ENCODE measurements at places on chromosomes 11 and 22.

DNA sequence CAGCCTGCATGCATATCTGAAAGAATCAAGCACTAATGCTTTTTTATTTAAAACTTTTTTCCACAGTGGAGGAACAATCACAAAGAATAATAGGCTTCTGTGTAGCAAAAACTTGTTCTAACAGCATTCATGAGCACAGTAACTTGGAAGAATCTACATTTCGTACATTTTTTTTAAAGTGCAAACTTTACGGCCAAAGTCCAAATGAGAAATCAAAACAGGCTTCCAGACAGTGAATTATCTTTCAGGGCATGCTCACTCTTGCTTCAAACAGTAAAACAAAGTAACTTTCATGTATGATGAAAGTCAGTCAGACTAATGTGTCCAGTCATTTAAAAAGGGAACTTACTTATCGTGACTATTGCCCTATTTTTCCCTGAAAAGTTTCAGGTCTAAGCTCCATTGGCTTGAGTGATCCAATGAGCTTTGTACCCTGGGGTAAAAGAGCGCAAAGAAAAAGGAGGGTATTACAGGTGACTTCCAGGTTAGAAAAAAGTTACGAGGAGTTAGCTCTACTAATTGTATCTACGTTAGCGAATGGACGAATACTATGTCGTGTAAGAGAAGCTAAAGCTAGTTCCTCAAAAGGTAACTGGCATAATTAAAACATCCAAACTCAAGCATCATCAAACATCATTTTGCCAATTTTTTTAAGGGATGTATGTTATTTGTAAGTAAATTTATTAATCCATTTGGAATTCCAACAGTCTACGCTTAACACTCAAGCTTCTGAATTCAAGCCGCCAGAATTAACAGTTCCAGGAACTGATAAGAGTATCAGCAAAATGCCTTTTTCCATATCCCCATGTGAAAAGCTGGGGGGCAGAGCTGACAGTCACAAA, 1.7 kb downstream of the PICALM start:
- no peak for DNase-seq

DNA sequence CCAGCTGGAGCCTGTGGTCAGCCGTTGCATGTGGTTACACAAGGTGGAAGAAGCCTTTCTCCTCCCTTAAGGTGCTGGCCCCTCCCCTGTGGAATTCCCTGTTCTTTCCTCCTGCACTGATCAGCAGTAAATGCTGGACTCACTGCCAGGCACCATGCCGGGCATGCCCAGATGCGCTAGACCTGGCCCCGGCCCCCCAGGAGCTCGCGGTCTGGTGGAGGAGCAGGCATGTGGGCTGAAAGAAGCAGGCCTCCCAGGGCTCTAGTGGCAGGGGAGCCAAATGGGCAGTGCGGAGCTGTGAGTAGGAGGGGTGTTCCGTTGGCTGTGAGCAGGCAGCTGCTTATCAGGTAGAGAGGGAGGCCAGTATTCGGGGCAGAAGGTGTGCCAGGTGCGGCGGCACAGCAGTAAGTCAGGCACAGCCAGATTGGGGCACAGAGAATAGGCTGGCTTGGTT, 10.2 kb downstream of the DGKZ start:
- no peak for DNase-seq

DNA sequence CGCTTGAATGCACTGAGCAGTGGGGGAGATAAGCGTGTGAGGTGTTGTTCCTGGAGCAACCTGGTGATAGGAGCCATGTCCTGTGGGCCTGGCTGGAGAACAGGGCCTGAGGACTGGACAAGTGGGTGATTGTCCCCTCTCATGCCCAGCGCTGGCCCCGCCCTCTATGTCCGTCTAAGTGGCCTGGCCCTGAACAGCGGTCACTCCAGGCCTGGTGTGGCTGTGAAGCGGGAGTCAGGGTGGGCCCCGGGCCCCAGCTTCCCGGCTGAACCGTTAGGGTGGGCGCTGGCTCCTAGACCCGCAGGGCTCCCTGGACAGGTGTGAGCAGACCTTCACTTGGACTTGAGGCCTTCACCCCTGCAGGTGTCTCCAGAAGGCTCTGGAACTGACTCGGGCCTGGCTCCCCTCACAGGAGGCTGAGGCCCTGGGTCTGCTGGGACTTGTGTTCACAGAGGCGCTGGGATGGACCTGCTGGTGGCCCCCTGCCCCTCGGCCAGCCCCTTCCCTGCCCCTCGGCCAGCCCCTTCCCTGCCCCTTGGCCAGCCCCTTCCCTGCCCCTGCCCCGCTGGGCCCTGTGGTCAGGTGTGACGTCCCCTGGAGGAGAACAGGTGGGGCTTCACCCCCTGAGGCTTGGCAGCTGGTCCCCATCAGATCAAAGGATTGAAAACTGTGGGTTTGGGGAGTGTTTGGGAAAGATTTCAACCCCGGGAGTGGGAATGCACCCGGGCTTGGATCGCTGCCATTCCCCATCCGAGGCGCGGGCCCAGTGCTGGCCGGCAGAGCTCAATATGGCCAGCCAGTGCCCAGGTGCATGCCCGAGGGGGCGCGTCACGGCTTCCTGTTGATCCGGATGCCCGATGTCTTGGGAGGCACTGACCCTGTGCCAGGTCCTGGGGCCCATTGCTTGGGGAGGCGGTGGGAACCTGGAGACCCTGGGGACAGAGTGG, 3.2 kb upstream of the MUC6 start:
- no peak for DNase-seq

GRCh38 chr11:110075105-110075846, 17.9 kb upstream of the ZC3H12C start:
- DNase-seq = no peak

GRCh38 chr11:114796954-114797721, 118.8 kb downstream of the NXPE2 start:
- DNase-seq = no peak

DNA sequence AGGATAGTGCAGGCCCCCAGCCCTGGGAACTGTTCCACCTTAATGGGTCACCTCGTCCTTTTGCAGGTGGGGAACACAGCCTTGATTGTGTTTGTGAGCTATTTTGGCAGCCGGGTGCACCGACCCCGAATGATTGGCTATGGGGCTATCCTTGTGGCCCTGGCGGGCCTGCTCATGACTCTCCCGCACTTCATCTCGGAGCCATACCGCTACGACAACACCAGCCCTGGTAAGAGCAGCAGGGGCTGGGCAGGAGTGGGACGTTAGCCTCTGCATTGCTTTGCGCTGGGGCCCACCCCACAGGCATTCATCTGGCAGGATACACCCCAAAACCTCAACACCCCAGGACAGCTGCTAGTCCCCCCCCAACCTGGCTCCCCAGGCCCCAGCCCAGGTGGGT, 14.8 kb downstream of the SLCO2B1 start:
- no peak for DNase-seq

- no peak for DNase-seq
These were observed 30.5 kb upstream of the FNBP4 start for GRCh38 chr11:47797633-47798032.

DNA sequence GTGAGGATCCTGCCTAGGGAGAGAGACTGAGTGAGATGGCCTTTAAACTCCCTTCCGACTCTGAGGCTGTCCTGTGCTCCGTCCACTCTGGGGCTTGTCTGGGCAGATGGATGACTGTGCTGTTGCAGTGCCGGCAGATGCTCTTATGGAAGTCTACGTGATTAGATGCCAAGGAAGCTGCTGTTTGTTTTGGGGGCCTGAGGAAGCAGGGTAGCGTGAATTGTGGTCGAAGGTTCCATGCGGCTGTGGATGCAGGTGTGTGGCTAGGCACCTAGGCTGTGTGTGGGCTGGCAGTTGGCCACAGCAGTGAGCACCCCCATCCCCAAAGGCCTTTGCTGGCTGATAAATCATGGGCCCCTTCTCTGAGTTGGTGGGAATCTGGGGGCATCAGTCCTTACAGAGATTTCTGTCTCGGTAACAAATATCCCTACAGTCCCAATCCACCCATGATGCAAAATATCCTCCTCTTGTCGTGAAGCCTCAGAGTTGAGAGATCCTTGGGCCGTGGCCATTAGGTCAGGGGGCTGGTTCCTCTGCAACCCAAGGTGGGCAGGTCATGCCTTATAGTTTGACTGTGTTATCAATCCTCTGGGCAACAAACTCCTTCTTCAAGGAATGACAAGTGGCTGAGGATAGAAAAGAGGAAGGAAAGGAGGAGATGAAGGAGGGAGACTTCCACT, 31.2 kb downstream of the AMPD3 start:
- DNase-seq = no peak

DNA sequence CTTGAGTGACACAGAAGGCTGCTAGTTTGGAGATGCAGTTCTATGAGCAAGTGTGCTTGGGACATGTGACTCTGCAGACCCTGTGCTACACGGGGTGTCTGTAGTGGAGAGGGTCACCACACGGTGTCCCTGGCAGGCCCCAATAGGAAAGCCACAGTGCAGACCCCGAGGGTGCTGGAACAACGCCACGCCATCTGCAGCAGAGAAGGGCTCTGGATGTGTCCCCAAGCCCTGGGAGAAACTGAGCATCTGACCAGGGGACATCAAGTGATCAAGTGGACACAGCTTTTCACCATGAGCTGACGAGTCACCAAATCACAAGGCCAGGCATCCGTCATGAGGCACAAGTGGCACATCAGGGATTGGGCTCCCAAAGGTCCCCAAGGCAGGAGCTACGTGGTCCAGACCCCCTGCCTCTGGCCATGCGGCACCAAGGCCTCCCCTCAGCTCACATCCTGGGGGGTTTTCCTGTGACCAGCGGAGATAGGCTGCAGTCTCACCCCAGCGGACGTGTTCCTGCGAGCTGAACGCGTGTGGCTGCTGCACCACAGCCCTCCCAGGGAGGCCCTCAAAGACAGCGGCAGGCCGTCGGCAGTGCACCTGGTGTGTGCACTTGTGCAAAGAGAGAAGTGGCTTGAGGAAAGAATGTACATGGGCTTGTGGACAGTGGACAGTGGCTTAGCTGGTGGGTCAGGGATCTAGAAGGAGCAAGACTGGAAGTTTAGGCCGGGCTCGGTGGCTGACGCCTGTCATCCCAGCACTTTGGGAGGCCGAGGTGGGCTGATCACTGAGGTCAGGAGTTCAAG, 96.7 kb downstream of the RPS6KA4 start:
- no peak for DNase-seq

- DNase-seq = no peak
These were observed 38.7 kb downstream of the MRTFA start for GRCh38 chr22:40597526-40598430.

- DNase-seq = no peak
These were observed 974 bp downstream of the DGCR8 start for GRCh38 chr22:20080776-20081654.

GRCh38 chr11:99160447-99160846, 139.7 kb downstream of the CNTN5 start:
- DNase-seq = no peak

GRCh38 chr22:39205344-39206021, 39.3 kb downstream of the PDGFB start:
- DNase-seq = no peak

- no peak for DNase-seq
These were observed 47.1 kb upstream of the CLDN5 start for GRCh38 chr22:19571207-19571795.

DNA sequence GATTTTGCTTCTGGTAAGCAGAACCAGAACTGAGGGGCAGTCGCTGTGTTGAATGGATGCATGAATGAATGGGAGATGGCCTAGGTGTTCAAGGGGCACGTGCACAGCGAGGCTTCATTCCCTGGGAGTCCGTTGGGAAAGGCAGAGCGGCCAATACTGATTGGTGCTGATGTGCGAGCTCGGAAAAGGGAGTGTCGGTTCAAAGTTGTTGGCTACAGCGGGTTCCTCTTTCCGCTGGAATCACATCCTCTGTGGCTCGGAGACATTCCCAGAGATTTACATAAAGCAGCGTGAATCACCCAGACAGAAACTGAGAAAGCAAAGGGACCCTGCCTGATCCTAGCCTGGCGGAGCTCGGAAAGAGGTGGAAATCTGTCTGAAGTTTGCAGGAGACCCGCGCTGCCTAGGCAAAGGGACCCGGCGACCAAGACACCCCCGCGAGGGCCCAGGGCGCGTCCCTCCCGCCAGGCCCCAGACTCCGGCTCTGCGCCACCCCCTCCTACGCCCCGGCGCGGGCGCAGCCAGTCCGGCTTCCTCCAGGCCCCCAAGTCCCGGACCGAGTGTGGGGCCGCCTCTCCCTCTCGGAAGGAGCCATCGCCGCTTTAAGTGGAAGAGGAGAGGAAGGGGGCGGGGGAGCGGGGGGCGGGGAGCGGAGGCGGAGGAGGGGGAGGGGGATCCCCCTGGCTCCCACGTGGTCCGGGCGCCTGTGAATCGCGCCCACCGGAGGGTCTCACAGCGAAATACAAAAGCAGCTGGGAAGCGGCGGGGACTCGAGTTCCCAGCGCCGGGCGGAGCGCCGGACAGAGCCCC, at the start of gene FJX1:
Gene FJX1, plus strand, starts transcription at position 774 of the 810 bp plus-strand sequence. CDS start 177 bp downstream, outside the sequence.
- DNase-seq = no peak

- no peak for DNase-seq
These were observed 2.0 kb upstream of the LARGE1 start for GRCh38 chr22:33922349-33922681.

GRCh38 chr11:119778391-119779194, 49.6 kb upstream of the NECTIN1 start:
- no peak for DNase-seq

DNA sequence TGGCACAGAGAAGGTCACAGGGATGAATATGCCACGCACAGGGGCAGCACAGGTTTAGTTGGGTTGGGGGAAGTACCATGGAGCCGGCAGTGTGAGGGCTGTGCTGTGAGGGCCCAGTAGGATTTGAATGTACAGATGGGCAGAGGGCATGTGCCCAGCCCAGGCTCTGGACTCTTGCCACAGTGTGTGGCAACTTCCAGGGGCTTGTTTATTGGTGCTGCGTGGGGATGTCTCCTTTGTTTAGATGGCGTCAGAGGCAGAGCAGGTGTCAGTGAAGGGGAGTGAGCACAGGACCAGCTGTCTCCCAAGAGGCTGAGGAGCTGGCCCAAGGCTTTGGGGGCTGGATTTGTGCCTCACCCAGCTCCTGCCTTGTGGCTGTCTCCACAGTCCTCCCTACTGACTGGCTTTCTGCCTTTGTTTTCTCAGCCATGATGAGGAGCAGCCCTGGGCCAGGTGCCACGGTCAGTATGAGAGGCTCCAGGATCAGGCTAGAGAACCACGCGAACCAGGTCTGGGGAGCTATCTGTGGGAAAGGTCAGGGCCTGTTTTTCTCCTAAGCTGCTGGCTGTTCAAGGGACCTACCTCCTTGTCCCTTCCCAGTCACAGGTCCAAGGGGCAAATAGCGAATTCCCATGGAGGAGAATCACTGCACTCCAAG, 21.9 kb downstream of the SUN2 start:
- no peak for DNase-seq

GRCh38 chr11:61587951-61588727, 7.3 kb upstream of the SYT7 start:
- no peak for DNase-seq

- DNase-seq = no peak
These were observed 20.1 kb downstream of the TMEM218 start for GRCh38 chr11:125091247-125091876.

DNA sequence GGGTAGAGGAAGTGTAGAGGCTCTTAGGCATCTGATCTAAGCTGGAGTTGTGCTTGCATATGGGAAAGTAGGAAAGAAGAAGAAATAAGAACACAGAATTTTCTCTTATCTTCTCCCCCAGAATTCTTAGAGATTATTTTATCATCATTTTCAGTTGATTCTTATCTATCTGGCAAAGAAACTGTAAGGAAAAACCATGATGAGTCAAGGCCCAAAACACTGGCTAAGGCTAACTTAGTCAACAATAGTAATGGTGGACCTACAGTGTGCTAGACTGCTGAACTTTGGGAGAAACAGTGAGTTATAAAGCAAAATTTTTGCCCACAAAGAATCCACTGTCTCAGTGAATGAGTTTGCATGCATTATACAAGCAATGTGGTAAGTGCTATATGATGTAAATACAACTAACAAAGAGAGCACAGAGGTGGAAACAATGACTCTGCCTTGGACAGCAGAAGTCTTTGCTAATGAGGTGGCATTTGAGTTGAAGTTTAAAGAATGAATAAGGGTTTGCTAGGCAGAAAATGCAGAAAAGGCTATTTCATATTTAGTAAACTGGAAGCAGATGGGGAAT, 344.5 kb upstream of the PLET1 start:
- peak; percentile 29 for DNase-seq

Data from NCI-H1048 (cell line).